ENCODE measurements at places on chromosomes 1 and 21. TPM values are rescaled to one million over a fixed set of nuclear protein-coding genes. Genes with fewer than 3 reads are reported as not detected.

GRCh38 chr1:81305997-81306452 lies 494.7 kb upstream of the ADGRL2 start:
- peak; percentile 49 for DNase-seq

DNA sequence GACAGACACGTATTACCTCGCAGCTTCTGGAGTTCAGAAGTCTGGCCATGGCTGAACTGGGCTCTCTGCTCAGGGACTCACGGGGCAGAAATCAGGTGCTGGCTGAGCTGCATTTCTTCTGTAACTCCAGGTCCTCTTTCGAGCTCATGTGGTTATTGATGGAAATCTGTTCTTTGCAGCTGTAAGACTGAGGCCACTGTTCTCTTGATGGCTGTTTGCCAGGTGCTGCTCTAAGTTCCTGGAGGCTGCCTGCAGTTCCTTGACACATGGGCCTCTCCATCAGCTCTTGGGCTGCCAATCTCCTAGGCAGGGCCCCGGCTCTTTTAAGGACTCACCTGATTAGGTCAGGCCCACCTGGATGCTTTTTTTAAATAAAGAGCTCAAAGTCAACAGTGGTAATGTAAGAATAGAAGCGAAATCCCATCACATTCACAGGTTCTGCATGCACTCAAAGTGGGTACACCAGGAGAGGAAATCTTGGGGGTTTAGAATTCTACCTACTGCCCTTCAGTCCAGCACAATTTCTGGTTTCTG lies 139.1 kb downstream of the KAZN start:
- no peak for DNase-seq

DIRAS3 gene
- 3.0 TPM for total RNA-seq

AQP10 gene
- not detected for total RNA-seq

GRCh38 chr1:226304291-226304955 lies 4.5 kb downstream of the LIN9 start:
- DNase-seq = no peak

ATAD3C gene
- 0.26 TPM for total RNA-seq

GRCh38 chr1:82819234-82819633 lies 1018.5 kb downstream of the ADGRL2 start:
- DNase-seq = no peak

GRCh38 chr1:21007876-21008275 lies 168.8 kb downstream of the EIF4G3 start:
- DNase-seq = no peak

DNA sequence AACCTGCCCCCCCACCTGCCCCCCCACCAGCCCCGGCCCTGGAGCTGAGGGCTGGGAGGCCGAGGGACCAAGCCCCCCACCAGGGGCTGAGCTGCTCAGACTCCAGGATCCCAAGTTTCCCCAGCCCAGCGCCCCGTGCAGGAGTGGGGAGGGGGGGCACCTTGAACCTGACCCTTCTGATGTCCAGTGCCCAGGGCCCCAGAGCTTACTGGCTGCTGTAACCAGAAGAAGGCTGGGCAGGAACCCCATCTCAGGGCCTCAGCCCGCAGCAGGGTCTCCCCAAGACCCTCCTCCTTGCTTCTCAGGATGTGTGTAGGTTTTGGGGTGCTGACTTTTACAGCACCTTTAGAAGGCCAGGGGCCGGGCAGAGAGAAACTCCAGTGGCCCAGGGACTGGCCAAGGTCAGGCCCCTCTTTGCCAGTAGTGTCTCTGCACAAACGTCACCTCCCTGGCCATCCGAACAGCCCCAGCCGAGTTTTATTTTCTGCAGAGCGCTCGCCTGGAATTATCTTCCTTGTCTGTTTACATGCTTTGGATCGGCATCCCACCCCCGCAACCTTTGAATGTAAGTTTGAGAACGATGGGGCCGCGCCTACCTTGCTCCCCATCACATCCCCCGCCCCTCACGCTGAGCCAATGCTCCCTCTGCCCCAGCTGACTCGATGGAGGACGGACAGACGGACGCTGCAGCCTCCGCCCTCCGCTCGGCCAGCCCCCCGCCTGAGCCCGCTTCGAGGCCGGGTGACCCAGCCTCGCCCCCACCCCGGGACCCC lies 70.1 kb upstream of the CASZ1 start:
- no peak for DNase-seq

GNG12 gene
- total RNA-seq = 264 TPM

GRCh38 chr1:18885311-18886002 lies 16.9 kb downstream of the ALDH4A1 start:
- DNase-seq = no peak

APOBEC4 gene
- not detected for total RNA-seq

- no peak for DNase-seq
These were observed 37.2 kb downstream of the GNB1 start for GRCh38 chr1:1853593-1854257.

Measured in urinary bladder (tissue), 4 donors.